Esophagus (tissue), 2 donors: ENCODE measurements at places on chromosomes 4 and X. TPM values are rescaled to one million over a fixed set of nuclear protein-coding genes. Genes with fewer than 3 reads are reported as not detected.

The GUCY1A1 gene
- polyA plus RNA-seq: 0.67 TPM

The EDA gene
- 0.57 TPM for polyA plus RNA-seq

The NCBP2L gene
- 0.02 TPM for polyA plus RNA-seq

The RBM46 gene
- not detected for polyA plus RNA-seq

The CDX4 gene
- not detected for polyA plus RNA-seq

The IGSF1 gene
- polyA plus RNA-seq: 0.14 TPM

The AR gene
- 0.52 TPM for polyA plus RNA-seq

The C4orf46 gene
- polyA plus RNA-seq: 2.4 TPM

The CYBB gene
- 1.2 TPM for polyA plus RNA-seq

The TASL gene
- polyA plus RNA-seq: 0.08 TPM

The ZNF732 gene
- polyA plus RNA-seq: 0.45 TPM

The EMCN gene
- 3.3 TPM for polyA plus RNA-seq

The DTHD1 gene
- 0.04 TPM for polyA plus RNA-seq

The USP17L25 gene
- not detected for polyA plus RNA-seq

The FAM241A gene
- polyA plus RNA-seq: 1.3 TPM

The FRG2 gene
- polyA plus RNA-seq: not detected

The COX7B2 gene
- not detected for polyA plus RNA-seq

The MBNL3 gene
- polyA plus RNA-seq: 3.4 TPM

The ARHGAP24 gene
- polyA plus RNA-seq: 2.8 TPM

The CSTF2 gene
- 21.5 TPM for polyA plus RNA-seq

The HEPH gene
- polyA plus RNA-seq: 1.1 TPM

The PNMA6E gene
- not detected for polyA plus RNA-seq

The PLAC1 gene
- not detected for polyA plus RNA-seq
